ENCODE measurements at places on chromosomes 16 and 17.

- peak; percentile 79 for DNase-seq
These were observed at the start of gene XYLT1 for GRCh38 chr16:17470908-17471718. TSS of gene XYLT1 (minus strand) at chr16:17470960. CDS start at chr16:17470796, 164 bp downstream.

- peak; percentile 10 for DNase-seq
These were observed 976 bp downstream of the ABCC3 start for GRCh38 chr17:50635732-50635981.

GRCh38 chr17:14790521-14790920 is 474.6 kb downstream of the PMP22 start:
- DNase-seq: no peak

GRCh38 chr16:67431775-67432505 is 1.0 kb downstream of the HSD11B2 start:
- DNase-seq: no peak

DNA sequence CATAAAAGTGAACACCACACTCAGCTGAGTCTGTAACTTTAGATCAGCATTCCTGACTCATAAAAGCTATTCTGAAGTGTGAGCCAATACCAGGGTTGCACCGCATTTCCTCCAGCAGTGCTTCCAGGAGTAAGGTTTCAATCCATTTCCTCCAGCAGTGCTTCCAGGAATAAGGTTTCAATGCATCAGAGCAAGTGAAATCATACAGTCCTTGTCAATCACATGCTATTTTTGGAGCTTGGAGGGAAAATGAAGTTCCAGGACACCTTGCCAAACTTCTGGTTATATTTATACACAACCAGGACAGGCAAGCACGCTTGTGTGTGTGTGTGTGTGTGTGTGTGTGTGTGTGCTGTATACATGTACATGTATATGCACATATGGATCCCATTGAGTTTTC is 327.6 kb downstream of the GRIN2A start:
- DNase-seq: peak; percentile 69

GRCh38 chr17:69335058-69335457 is 8.1 kb upstream of the ABCA5 start:
- no peak for DNase-seq

DNA sequence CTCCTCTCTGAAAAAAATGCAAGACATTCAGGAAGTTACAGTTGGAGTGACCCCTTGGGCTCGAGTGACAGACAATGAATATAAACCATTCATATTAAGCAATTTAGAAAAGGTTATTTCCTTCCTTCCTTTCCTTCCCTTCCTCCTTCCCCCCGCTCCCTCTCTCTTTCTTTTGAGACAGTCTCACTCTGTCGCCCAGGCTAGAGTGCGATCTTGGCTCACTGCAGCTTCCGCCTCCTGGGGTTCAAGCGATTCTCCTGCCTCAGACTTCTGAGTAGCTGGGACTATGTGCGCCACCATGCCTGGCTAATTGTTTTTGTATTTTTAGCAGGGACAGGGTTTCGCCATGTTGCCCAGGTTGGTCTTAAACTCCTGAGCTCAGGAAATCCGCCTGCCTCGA is 13.2 kb downstream of the PSMD12 start:
- no peak for DNase-seq

- DNase-seq: no peak
These were observed 7.1 kb downstream of the RAP1GAP2 start for GRCh38 chr17:2803386-2803785.

All from left hindlimb (tissue), 1 donor.